ENCODE measurements at places on chromosomes 2 and 18.
A peak's percentile ranks its signal among the peaks of the same experiment; 100 is the strongest.

DNA sequence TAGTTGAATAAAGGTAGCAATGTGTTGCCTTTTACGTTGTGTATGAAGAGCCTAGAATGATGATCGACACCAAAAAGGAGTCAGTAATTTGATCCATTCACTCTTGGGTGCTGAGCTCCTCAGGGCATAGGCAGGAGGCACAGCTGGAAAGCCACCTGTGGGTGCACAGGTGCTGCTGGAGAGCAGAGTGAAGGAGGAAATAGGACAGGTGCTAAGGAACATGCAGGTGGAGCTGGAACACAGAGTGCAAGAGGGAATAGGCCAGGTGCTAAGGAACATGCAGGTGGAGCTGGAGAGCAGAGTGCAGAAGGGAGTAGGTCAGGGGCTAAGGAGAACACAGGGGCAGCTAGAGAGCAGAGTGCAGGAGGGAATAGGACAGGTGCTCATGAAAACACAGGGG is 86.1 kb downstream of the SH3YL1 start:
- no peak for DNase-seq

DNA sequence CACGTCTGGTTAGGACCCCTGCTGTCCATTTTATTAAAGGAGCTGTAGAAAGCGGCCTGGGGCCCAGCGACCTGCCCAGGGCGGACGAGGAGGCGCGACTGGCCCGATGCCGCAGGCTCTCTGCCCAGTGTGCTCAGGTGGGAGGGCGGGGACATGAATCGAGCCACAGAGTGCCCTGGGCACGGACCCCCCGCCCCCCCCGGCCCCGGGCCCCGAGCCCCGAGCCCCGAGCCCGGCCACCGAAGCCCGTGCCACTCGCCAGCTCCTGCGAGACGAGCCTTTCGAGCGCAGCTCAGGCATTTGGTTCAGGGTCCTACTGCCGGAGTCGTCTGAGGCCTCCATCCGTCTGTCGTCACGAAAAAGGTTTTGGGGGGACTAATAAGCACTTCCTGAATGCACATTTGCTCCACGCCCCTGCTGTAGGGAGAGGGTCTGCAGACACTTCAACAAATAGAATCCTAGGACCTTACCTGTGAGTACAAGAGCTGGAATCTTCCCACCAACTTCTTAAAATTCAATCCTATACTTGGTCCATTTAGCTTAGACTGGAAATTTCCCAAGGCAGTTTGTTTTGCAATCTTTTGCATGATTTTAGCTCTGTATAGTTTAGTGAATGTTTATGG is 602 bp upstream of the ADAM17 start:
- no peak for DNase-seq

GRCh38 chr2:85453571-85453970 is 35.1 kb downstream of the SH2D6 start:
- no peak for DNase-seq

GRCh38 chr18:13463526-13464210 is 245.1 kb downstream of the LDLRAD4 start:
- peak; percentile 12 for DNase-seq

DNA sequence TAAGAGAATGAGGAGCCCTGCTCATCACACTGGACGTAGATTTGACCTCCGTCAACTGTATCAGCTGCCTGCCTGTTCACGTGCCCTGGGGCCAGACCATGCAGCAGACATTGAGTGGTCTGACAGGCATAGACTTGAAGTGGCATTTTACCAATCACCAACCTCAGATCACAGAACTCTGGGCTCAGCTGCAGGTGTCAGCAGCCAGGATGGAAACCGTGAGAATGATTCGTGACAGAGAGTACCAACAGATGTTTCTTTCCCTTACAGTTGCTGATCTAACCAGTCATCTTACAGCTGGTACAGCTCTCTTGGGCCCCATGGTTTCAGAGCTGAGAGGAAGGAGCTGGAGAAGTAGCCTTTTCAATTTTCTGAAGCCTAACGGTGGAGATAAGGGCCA is 148.9 kb downstream of the EN1 start:
- DNase-seq, result no peak
